Endothelial cell (in vitro differentiated cells): ENCODE measurements at places on chromosomes 16 and 17.

- DNase-seq = no peak
Observed at GRCh38 chr17:40415390-40415789, 2.3 kb downstream of the TOP2A start.

DNA sequence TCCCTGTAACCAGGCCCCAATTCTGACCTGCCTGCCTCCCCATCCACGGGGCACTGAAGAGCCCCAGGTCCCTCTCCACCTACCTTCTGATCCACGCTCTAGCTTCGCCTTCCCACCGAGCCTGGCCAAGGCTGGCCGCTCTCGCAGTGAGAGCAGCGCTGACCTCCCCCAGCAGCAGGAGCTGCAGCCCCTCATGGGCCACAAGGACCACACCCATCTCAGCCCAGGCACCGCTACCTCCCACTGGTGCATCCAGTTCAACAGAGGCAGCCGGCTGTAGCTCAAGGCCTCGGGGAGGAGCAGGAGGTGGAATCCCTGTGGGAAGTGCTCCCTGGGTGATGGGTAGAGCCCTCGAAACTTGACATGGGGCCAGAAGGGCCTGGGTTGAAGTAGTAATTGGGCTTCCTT is 8.4 kb upstream of the PLEKHG4 start:
- DNase-seq = no peak

DNA sequence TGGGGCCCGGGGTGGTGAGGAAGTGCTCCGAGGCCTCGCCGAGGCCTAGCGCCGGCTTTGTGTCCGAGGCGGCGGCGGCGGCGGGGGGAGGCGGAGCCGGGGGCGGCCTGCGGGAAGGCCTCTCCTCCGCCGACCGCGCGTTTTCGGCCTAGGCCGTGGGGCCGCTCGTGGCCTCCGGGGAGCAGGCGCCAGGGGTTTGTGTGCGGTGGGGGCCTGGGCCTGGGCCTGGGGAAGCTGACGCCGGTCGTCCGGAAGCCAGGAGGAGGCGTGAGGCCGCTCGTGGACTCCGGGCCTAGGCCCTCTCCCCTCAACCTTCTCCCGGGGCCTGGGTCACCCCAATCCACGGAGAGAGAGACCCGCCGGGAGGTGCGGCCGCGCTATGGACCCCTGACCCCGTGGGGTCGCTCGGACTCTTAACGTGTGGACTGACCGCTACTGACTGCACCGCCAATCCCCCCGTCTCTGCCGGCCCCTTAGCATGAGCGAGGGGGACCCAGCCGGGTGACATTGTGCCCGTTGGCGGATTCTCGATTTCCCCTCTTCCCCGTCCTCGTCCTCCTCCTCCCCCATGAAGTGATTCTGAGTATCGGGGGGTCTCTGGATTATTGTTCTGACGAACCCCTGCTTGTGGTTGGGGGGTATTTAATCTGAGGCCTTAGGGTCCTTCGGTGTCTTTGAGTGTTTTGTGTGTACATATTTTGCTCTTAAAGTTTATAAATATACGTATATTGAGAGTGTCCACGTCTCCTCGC is 660 bp downstream of the RBBP6 start:
- DNase-seq = peak; percentile 54

DNA sequence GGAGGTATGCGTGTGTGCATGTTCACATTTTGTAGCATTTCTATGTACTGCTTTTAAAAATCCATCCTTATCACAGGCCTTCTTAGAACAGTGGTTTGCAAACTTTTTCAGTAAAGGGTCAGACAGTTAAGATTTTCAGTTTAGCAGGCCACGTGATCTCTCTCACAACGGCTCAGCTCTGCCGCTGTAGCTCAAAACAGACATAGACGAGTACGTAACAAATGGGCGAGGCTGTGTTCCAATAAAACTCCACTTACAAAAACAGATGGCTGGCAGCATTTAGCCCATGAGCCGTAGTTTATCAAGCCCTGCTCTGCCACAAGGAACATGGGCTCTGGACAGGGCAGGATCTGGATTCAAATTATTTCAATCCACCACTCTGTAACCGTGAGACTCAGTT is 141.8 kb downstream of the XYLT1 start:
- DNase-seq = no peak

DNA sequence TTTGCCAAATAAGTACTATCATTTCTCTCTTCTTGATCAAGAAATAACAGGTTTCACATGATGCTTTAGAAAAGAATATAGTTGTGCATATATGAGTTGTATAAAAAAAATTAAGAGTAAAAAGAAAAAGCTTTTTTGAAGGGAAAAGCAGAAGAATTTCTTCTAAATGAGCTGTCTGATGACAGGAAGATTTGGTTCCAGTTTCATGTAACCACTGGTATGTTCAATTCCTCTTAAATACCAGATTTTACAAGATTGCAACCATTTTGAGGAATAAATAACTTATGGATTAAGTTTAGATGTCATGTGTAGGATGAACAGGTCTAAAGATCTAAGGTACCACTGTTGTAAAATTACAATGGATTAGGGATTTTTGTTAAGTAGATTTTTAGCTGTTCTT is 45.0 kb downstream of the VMP1 start:
- no peak for DNase-seq

GRCh38 chr17:81037026-81037797 is 2.3 kb downstream of the BAIAP2 start:
- DNase-seq = no peak

DNA sequence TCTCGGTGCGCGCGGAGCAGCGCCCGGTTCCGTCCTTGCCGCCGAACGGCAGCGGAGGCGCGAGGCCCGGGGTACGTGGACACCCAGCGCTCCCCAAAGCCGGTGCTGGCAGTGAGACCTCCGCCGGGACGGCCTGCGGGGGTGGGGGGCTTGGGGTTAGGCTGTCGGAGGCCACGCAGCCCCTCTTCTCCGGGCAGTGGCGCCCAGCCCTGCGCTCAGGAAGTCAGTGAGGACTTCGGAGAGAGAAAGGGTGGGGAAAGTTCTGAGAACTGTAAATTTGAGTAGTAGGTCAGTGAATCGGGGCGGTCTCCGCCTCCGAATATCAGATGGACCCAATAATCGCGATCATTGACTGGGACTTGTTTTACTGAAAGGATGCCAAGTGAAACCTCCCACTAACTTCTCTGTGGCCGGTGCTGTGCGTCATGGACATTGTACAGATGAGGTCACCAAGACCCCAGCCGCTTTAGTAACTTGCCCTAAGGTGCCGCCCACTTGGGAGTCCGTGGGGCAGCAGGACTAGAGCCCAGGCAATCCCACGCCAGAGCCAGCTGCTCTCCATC is 468 bp downstream of the IL4R start:
- peak; percentile 15 for DNase-seq

DNA sequence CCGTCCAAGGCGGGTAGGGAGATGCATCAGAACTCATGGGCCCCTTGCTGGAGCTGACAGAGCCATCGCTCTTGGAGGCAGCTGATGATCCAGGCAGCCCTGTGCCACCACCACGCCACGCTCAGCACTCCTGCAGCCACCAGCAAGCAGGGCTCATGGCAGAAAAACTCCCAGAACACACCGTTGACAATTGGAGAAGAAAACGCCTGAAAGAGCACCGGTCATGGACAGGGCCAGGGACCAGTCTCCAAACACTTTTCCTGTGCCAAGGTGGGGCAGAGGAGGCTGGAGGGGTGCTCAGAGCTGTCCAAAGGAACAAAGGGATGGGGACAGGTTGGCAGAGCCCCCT is 132.2 kb downstream of the FOXL1 start:
- no peak for DNase-seq

GRCh38 chr17:78408476-78409050 is 30.1 kb downstream of the PGS1 start:
- no peak for DNase-seq

DNA sequence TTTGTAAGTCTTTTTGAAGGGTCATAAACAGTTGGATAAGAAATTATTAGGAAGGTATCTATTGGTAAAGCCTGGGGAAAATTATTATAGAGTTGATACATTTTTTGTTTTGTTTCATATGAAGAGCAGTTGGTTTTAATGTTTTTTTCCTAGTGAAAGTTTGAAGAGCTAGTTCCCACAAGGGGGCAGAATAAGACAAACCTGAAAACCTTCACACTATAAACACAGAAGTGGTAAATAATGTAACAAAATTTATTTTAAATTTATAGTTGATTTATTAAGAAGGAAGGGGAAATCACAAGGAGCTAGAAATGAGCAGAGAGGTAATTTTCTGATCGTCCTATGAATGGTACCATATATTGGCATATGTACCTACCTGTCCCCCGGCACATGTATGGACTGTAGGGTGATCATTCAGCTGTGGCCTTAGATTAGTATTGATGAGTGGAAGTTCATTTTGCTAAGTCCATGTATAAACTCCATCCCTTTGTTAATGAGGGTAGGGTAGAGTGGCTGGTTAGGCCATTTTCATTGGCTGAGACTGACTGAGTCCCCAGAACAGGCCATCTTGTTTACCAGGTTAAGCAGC is 116.3 kb downstream of the TANC2 start:
- DNase-seq = no peak

GRCh38 chr17:307295-307691 is 45.3 kb downstream of the RPH3AL start:
- DNase-seq = no peak

DNA sequence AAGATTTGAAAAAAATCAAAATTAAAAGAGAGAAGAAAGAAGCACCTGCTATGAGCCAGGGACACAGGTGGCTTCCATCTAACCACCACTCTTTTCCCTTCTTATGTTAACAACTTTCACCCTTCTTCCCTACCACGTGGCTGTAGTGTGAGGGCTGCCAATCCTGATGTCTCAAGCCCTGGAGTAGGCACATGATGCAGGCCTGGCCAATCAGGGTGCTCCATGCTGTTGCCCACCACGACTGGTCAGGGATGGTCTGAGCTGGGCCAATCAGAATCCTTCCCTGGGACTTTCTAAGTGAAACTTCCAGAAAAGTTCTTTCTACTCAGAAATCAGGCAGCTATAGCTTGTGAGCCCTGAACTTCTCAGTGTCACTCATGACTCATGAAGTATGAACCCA is 140.7 kb downstream of the SDK2 start:
- DNase-seq = no peak

DNA sequence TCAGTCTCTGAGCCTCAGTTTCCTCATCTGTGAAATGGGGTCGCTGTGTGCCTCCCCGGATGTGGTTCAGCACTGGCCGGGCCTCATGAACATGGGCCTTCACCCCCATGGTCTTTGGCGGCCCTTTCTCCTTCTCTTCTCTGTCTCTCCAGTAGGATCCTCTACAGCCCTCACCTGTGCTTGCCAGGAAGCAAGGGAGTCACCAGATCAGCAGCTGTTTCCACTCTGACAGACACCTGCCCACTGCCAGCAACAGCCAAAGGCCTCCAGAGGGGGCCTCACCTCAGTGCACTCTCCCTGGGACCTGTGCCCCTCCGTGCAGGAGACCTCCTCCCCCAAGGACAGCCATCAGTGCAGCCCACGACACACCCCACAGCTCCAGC is 89.4 kb downstream of the C16orf78 start:
- DNase-seq = no peak

GRCh38 chr17:6232732-6233101 is 162.5 kb downstream of the WSCD1 start:
- DNase-seq = no peak

- no peak for DNase-seq
Observed at GRCh38 chr16:50252082-50252611, 14.2 kb upstream of the ADCY7 start.

GRCh38 chr17:2551928-2552327 is 40.2 kb upstream of the METTL16 start:
- peak; percentile 14 for DNase-seq

DNA sequence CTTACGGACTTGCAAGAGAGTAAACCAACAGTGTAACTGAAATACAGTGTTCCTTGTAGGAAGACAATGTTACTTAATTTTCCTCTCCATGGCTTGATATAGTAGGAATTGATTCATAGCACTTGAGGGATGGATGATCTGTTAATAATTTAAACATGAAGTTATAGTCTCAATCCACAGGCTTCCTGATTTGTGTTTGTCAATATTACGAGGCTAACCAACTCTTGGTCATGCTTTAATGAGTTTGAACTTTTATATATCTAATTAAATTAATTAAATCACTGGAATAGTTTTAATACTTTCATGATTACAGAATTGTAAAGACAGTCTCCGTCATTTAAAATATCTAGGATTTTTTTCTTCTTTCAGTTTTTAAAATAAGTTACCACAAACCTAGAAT is 112.0 kb upstream of the HAS3 start:
- DNase-seq = no peak

DNA sequence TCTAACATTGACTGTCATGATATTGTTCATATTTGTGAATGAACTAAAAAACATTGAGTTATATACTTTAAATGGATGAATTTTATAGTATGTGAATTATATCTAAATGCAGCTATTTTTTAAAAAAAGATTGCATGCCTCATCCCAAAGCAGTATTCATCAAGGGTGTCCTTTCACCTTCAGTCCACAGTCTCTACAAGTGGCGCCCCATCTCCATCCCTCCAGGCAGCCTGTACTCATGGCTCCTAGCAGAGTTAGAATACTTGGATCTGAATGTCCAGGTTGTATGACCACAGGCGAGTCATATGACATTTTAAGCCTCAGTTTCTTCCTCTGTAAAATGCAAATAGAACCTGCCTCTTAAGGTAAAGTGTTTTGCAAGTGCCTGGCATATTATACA is 69.8 kb downstream of the TMEM100 start:
- DNase-seq = no peak

GRCh38 chr16:29738514-29738913 is 7.3 kb downstream of the C16orf54 start:
- DNase-seq = no peak

- DNase-seq = peak; percentile 26
Observed at GRCh38 chr16:6611535-6611934, 721.1 kb upstream of the RBFOX1 start.

DNA sequence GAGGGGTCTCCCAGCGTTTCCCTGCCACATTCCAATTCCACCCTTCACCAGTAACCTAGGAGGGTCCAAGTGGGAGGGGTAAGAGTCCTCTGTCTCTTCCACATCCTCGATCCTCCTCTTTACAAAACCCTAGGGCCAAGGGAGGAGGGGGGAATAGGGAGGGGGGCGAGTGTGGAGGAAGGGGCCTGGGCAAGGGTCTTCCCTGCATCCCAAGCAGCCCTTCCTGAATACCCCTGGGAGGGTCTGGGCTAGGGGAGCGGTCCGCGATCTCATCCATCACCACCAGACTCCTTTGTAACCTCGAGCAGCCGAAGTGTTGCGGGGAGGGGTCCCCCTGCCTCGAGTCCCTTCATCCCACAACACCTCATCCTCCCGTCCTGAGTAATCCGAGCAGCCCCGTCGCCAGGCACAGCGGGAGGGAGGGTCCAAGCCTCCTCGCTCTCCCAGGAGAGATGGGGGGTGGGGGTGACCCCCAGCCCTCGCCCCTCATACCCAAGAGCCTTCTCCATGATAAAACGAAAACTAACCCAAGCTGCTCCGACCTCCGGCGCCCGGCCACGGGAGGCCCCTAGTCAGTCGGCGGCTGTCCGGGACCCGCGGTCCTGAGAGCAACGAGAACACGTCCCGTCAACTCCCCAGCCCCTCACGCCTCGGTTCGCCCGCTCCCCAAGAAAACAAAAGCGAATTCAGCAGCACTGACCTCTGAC is 502 bp downstream of the SMPD3 start:
- DNase-seq = no peak

GRCh38 chr16:83714286-83714685 is 93.5 kb upstream of the HSBP1 start:
- no peak for DNase-seq

- DNase-seq = no peak
Observed at GRCh38 chr17:56690441-56691291, 97.2 kb downstream of the NOG start.
